ENCODE measurements at places on chromosomes 1 and 21.

- DNase-seq = no peak
Measured at GRCh38 chr21:15943009-15943666, 213.4 kb downstream of the USP25 start.

DNA sequence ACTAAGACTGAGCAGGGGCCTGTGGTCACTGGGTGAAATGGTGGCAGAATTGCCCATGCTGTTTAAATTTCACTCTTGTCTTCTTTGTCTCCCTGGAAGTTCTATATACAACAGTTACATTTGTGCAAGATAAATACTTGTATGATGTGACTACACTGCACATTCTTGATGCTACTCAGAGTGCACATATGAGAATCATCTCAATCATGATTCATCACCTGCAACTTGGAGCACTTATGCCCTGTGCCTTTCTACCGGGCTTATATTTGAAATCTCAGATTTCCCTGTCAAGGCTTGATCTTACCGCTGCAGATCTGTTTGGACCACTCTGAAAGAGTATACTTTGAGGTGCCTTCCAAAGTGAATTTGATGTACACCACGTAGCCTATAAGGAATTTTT, 10.6 kb downstream of the PGM1 start:
- no peak for DNase-seq

- no peak for DNase-seq
Measured at GRCh38 chr1:159000625-159001024, 9.1 kb upstream of the IFI16 start.

GRCh38 chr1:232335261-232335660, 294.7 kb downstream of the SIPA1L2 start:
- no peak for DNase-seq

Measured in activated naive CD4-positive, alpha-beta T cell treated with anti-CD3 and anti-CD28 coated beads, Interleukin-2, amount 50 U/mL, for 16 hours (primary cell).